ENCODE measurements at places on chromosomes 1 and 21. TPM values are rescaled to one million over a fixed set of nuclear protein-coding genes. Genes with fewer than 3 reads are reported as not detected.

Gene CRYAA
- not detected for total RNA-seq

Gene OPRD1
- total RNA-seq = not detected

Gene PGD
- 91.8 TPM for total RNA-seq

Gene CADM3
- not detected for total RNA-seq

Gene PLCH2
- 9.8 TPM for total RNA-seq

Gene LCE1D
- total RNA-seq = not detected

Measured in activated CD8-positive, alpha-beta T cell treated with anti-CD3 and anti-CD28 coated beads, Interleukin-2, amount 10 ng/mL, durations not matched to agents 7 days and 5 days (primary cell).